ENCODE measurements at places on chromosomes 7 and 10. TPM values are rescaled to one million over a fixed set of nuclear protein-coding genes. Genes with fewer than 3 reads are reported as not detected.
A peak's percentile ranks its signal among the peaks of the same experiment; 100 is the strongest.

DNA sequence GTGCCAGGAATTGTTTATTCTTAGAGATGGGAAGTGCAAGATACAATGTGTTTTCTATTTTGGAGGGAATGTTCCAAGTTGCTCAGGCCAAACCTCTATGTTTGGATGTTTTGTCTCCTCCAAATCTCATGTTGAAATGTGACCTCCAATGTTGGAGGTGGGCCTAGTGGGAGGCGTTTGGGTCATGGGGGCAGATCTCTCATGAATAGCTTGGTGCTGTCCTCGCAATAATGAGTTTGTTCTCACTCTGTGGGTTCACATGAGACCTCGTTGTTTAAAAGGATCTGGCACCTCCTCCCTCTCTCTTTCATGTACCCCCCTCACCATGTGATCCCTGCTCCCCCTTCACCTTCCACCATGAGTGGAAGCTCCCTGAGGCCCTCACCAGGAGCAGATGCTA lies 8.3 kb upstream of the GDF10 start:
- no peak for DNase-seq

GRCh38 chr10:31274310-31274709 lies 44.7 kb upstream of the ZEB1 start:
- no peak for DNase-seq

The TUBB8 gene
- not detected for total RNA-seq

- no peak for DNase-seq
These were observed 55.7 kb downstream of the IKZF1 start for GRCh38 chr7:50359995-50360925.

DNA sequence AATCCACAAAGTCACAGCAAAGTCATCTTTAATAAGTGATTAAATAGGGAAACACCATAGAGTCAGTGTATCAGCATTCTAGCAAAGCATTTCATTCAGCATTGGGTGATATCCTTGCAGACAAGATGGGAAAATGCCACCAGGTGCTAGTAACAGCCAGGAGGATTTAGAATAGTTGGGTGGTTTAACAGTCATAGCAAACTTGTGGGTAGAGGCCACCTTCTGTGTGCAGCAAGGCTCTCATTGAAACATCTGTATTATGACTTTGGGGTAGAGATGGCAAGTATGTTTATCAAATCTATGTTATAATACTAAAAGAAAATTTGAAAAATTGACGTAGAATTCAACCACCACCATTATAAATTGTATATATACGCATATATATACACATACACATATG lies 26.4 kb upstream of the ADO start:
- DNase-seq: no peak

- DNase-seq: peak; percentile 63
These were observed 27.6 kb downstream of the DRGX start for GRCh38 chr10:49368256-49368655.

The GIMAP4 gene
- total RNA-seq: 75.3 TPM

The DPP6 gene
- total RNA-seq: 0.69 TPM

DNA sequence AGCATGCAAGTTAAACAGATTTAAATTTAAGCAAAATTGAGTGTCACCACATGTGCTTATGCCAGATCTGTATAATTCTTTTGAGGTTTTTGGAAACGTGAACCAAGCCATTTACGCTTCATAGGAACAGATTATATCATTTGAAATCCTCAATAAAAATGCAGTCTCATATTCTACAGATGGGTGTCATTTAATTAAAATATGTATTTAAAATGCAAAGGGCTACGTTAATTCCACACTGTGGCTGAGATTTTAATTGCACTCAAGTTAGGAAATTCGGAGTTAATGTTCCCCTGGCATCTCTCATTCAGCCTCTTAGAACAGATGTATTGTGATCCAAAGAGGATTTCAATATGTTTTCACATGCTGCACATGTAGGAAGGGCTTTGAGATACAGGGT lies 164.5 kb upstream of the LRGUK start:
- no peak for DNase-seq

The SMNDC1 gene
- 34.2 TPM for total RNA-seq

DNA sequence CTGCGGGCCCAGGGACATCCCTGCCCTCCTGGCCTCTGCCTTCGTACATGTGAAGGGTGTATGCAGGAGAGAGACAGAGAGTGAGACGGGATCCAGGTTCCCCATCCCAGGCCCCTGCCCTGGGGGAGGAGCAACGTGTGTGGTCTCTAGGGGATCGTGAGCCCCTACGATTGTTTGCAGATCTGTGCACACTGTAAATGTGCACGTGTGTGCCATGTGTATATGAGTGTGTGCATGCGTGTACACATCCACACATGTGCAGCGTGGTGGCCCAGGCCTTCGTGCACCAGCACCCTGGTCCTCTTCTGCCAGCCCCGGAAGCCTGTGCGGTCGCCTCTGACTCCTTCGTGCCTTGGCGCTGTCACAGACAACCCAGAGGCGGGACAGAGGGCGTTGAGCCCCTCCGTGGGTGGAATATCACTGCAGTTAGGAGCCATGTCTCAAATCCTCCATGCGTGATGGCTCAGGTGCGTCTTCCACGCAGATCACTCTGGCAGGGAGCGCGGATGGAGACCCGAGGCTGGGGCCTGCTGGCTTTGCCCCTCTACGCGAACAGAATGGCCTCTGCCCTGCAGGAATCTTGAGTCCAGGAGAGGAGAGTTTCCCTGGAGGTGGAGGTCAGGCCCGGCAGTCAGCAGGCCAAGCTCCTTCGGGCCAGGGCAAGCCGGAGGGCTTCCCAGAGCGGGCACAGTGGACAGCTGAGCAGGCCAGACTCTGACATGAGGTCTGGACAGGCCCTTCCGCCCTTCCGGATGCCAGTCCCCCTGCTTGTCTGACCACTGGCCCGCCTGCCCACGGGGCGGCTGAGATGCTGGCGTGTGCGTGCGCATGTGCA lies 97.5 kb downstream of the UNCX start:
- no peak for DNase-seq

The SLC35G1 gene
- total RNA-seq: 1.5 TPM

- no peak for DNase-seq
These were observed 90.3 kb downstream of the FAM204A start for GRCh38 chr10:118251791-118252190.

DNA sequence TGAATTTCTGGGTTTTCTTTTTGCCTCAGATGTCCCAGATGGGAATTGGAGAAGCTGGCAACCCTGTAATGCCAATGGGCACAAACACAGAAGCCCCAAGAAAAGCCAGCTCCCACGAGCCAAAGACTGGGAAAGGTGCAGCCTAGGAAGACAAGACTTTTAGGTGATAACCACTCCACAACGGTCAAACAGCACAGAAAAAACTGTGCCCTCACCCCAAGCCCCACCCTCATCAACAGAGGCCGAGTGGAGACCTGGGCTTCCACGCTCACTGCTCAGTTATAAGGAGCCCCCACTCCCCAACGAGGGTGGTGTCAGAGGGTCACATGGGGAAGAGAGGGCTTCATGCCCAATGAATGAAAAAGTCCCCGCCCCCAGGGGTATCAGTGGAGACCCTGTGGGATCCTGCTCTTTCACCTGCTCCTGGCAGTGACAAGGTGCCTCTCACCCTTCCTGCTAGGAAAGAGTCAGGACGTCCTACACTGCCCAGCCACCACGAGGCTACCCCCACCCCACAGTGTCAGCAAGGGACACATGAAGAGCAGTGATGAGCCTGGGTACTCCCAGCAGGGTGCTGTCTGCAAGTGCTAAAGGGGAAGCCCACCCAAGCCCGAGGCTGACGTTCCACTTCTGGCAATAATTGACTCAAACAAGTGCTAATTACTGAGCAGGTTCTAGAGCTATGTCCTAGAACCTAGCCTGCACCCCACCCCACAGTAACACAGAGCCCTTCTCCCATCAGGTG lies 8.3 kb downstream of the TMEM273 start:
- DNase-seq: no peak

The MYH16 gene
- total RNA-seq: not detected

DNA sequence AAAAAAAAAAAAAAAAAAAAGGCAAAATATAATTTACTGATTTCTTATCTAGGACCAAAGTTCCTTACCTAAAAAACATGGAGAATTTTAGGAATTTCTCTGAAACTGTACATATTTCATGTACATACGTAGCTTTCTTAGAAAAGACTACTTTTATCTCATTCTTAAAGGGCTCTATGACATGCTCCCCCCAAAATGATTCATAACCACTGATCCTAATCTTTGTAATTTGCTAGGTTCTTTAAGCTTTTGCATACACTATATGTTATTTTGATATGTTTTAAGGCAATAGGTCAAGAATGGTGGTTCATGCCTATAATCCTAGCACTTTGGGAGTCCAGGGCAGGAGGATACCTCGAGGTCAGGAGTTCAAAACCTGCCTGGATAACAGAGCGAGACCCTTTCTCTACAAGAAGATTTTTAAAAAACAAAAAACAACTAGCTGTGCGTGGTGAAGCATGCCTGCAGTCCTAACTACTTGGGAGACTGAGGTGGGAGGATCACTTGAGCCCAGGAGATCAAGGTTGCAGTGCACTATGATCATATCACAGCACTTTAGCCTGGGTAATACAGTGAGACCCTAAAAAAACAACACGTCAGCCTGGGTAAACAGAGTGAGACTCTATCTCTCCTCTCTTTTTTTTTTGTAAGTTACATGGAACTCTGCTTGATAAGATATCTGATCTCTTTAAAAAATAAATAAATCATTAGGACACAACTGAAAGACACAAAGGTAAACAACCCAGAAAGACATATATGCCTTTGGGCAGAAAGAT lies 54.8 kb downstream of the ATAD1 start:
- DNase-seq: no peak

DNA sequence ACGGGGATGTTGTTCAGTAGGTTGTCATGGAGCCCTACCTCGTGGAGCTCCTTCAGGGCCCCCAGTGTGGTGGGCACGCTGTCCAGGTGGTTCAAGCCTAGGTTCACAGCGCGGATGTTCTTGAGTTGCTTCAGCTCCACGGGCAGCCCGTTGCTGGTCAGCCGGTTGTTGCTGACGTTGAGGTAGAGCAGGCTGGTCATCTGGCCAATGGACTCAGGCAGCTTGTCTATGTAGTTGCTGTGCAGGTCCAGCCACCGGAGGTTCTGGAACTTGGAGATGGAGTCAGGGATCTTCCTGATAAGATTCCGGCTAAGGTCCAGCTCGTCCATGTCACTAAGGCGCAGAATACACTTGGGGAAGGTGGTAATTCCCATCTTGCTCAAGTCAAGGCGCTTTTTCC lies 26.0 kb downstream of the LRRC18 start:
- no peak for DNase-seq

- no peak for DNase-seq
These were observed 22.2 kb upstream of the SH2B2 start for GRCh38 chr7:102264367-102264891.

The ZP3 gene
- total RNA-seq: 2.0 TPM

- no peak for DNase-seq
These were observed 21.5 kb upstream of the GHITM start for GRCh38 chr10:84117686-84118394.

GRCh38 chr10:76337641-76338040 lies 906.2 kb downstream of the LRMDA start:
- no peak for DNase-seq

DNA sequence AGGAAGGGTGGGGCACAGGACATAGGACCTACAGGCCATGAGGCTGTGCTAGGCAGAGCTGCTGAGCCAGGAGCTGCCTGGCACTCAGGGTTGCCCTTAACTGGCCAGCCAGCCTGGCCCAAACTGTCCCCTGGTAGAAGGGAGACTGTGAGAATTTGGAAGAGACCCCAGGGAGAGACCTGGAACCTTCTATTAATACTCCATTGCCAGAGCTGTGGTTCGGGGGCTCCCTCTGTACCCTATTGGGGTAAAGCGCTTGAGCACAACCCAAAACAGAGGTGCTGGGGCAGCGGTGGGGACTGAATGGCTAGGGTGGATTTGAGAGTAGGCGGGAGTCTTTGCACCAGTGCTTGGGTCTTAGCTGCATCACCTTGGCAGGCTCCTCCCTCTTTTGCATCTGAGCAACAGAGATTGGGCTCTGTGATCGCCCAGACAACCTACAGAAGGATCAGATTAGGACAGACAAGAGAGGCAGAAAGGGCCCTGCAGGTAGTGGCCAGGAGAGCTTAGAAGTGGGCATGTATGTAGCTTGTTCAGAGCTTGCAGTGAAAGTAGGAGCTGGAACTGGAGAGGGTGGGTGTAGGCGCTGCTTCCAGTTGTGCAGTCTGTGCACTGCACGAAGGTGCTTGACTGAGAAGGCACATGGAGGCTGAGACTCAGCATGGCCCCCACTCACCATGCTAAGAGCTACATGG lies 53.3 kb downstream of the ADCYAP1R1 start:
- DNase-seq: no peak

- no peak for DNase-seq
These were observed 318.5 kb downstream of the THSD7A start for GRCh38 chr7:11513460-11513859.

DNA sequence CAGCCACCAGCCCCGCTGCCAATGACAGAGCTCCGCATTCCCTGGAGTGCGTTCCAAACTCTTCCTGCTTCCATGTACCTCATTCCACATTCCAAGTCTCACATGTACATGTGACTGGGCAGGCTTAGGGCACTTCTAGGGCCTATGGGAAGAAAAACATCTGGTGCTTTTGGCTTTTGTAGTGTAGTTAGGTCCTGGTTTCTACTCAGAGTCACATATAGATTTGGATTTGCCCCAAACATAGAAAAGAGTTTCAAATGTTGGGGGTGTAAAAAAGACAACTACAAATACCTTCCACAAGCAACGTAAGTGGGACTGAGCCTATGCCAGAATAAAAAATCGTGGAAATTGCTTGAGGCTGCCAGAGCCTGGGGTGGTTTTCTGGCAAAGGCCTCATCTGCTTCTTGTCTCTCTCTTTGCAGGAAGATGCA lies 84.1 kb downstream of the ZNF467 start:
- no peak for DNase-seq

The ATOH7 gene
- total RNA-seq: 0.23 TPM

GRCh38 chr10:76667408-76668370 lies 969.9 kb downstream of the KCNMA1 start:
- no peak for DNase-seq

DNA sequence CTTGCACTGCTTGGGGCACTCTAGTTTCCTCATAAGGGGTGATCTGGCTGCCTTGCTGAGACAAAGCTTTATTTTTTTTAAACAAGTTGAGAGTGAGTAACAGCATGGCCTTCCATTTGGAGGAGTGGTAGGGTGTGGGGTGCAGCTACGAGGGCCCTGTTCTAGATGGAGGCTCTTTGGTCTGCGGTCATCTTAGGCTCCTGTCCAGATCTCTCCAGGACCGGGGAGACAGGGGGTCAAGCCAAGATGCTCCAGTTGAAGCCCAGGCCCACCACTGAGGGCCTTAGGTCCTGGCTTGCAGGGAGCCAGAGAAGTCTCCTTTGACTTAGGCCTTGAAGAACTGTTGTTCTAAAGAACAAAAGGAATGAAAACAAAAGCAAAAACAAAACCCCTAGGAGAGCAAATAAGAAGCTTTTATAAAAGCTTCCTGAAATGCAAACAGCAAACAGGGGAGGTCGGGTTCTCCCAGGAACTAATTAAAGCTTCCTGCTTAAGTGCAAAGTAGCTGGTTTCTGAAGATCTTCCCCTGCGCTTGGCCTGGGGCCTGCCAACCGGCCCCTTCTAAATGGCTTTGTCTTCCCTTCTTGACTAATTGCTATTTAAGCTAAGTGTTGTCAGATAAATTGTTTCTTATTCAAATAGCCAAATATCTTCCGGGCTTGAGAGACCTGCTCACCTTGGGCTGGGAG lies 259.2 kb downstream of the GLRX3 start:
- DNase-seq: no peak

The ZNF862 gene
- 30.1 TPM for total RNA-seq

- no peak for DNase-seq
These were observed 27.9 kb downstream of the BBS9 start for GRCh38 chr7:33157311-33157710.

The HSPA12A gene
- total RNA-seq: 25.7 TPM
